ENCODE measurements at places on chromosomes 6 and 20.

GRCh38 chr6:119643876-119644275 lies 294.3 kb upstream of the MAN1A1 start:
- DNase-seq, result no peak

- DNase-seq, result no peak
Observed at GRCh38 chr6:154251116-154251515, 105.5 kb downstream of the IPCEF1 start.

DNA sequence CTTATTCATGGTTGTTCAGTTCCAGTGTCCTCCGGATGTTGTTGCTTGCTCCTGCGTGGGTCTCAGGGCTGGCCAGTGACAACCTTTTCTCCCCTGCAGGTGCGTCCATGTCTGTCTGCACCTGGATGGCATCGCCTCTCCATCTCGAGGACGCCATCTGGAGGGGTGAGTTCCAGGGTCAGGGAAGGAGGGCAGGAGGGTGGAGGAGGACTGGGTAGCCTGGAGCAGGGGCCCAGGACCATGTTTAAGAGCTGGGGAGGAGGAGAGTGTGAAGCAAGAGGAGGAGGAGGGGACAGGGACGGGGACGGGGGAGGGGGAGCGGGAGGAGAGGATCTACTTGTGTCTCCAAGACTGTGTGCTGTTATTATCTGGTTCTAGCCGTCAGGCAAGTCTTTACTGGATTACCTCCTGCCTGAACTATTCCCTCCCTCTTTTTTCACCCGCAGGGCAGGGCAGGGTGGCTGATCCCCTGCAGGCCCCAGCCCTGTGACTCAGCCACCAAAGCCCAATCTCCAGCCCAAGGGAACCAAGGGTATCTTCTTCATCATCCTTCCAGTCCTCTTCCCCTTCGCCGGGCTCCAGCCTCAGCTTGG lies 32.2 kb upstream of the TULP1 start:
- no peak for DNase-seq

DNA sequence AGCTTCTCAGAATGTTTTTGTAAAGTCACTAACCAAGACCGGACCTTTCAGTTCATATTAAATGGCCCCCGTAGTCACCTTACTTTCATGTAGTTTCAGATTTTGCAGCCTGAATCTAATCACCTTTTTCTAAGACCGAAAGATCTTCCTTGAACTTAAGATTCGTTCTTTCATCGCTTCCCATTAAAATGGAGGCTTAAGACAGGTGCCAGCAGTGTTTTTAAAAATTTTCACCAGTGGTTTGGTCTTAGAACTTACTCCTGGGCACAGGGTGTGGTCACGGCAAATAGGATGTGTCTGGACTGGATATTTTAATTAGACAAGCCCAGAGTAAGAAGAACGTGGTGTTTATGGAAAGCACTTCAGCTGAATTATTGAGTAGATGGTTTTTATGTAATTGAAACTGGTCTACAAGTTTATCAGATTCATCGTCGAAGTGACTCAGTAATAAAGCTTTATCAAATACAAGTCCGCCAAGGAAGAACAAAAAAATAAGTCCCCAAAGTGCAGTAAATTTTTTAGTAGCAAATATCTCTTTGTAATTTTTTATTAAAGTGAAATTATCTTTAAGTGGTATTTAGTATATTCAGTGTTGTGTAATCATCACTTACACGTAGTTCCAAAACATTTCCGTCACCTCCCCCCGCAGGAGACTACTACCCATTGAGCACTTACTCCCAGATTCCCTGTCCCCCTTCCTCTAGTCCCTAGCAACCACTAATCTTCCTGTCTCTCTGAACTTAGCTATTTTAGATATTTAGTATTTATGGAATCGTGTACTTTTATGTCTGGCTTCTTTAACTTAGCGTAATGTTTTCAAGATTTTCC lies 868 bp downstream of the SRSF3 start:
- no peak for DNase-seq

Data from stimulated activated CD8-positive, alpha-beta memory T cell treated with anti-CD3 and anti-CD28 coated beads, Interleukin-4, amount 100 ng/mL, for 1 hour (primary cell).